Epithelial cell of proximal tubule (primary cell): ENCODE measurements at places on chromosomes 7 and 10. TPM values are rescaled to one million over a fixed set of nuclear protein-coding genes. Genes with fewer than 3 reads are reported as not detected.

GRCh38 chr7:30177965-30178364 is 43.2 kb downstream of the MTURN start:
- no peak for DNase-seq

The PLCE1 gene
- total RNA-seq = 1.2 and 2.2 TPM in 2 replicates

The HTR5A gene
- total RNA-seq = not detected in 2 replicates

- no peak for DNase-seq
Measured at GRCh38 chr10:69405221-69405620, 11.5 kb downstream of the TACR2 start.

The CALHM1 gene
- not detected in 2 replicates for total RNA-seq

The HOXA3 gene
- 14.4 and 33.2 TPM in 2 replicates for total RNA-seq

The SPAG6 gene
- total RNA-seq = 0.07 TPM in 1 of 2 replicates, not detected in the other

DNA sequence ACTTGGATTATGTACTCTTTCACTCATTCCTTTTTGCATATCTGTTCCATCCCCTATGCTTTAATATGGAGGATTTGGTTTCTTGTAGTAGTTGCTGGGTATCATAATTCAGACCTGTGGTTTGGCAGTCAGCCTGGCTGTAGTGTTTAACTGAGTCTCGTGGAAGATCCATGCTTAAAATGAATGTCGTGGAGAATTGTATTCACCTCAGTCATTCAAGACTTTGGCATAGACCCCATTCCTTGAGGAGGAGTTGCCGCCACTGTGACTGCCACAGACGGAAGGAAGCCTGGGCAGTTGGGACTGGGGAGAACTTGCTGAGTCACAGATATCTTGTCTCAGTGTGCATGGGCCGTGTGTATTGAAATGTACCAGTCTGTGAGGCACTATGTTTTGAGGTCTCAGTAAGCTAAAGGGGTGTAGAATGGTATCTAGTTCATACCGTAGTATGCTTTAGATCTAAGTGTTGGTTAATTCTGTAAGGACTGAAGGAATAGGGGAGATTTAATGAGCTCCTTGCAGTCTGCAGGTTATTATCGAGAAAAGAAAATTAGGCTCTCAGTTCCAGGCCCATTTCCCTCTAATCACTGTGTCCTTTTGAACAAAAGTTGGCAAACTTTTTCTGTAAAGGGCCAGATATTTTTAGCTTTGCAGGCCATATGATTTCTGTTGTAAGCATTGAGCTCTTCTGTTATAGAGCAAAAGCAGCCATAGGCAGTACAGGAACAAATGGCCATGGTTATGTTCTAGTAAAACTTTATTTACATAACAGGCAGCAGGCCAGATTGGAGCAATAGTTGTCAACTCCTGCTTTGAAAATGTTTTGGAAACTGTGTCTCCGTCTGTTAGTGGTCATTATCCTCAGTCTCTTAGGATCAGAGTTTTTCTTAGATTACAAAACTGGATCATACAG is 76.8 kb downstream of the TPST1 start:
- peak; percentile 55 for DNase-seq

DNA sequence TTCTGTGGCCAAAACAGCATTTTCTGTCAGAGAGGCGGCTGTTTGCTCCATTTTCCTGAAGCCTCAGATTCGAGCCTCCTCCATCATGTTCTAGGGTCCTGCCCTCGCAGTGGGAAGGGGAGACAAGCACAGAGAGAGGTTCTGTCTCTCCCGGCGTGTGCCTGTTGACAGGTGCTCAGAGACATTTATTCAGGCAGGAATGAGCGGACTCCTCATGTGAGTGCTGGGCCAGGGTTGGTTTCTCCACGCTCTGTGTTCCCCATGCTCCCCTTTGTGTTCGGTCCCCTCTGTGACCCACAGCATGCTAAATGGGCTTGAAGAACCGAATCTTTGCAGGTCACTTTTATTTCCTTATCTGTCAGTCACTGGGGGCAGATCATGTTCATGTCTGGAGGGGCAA is 374.6 kb downstream of the GLRX3 start:
- DNase-seq = no peak
